ENCODE measurements at places on chromosomes 16 and 17. TPM values are rescaled to one million over a fixed set of nuclear protein-coding genes. Genes with fewer than 3 reads are reported as not detected.

The IL17C gene
- not detected for total RNA-seq

The SCGB1C2 gene
- not detected for total RNA-seq

The SEZ6 gene
- not detected for total RNA-seq

The KRT14 gene
- 0.08 TPM for total RNA-seq

The CRISPLD2 gene
- 4.3 TPM for total RNA-seq

The PABPN1L gene
- total RNA-seq = not detected
